ENCODE measurements at places on chromosomes 7 and 10. TPM values are rescaled to one million over a fixed set of nuclear protein-coding genes. Genes with fewer than 3 reads are reported as not detected.

GPR26 gene
- under 0.01 TPM for total RNA-seq

BRI3 gene
- total RNA-seq = 74.1 TPM

DNA sequence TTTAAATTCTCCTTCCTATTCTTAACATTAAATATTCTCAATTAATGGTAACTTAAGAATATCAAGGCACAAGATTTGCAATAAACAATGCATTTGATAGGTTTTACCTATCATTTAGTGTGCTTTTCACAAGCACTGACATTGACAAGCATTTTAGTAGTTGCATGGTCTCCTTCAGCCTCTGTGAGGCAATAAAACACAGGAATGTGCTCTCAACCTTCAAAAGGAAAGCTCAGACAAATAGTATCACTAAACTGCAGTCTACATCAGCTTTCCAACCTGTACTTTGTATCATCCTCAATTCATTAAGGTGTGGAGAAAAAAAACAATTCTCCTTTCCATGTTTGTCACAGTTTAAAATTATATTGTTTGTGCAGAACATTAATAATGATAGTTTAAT, 51.1 kb upstream of the TSPAN13 start:
- no peak for DNase-seq

EVX1 gene
- total RNA-seq = not detected

GRCh38 chr10:3468919-3469638, 296.5 kb upstream of the PITRM1 start:
- peak; percentile 97 for DNase-seq

LEP gene
- total RNA-seq = not detected

- DNase-seq = no peak
Measured at GRCh38 chr10:27844223-27844622, 98.6 kb upstream of the MKX start.

PAPOLB gene
- not detected for total RNA-seq

GRCh38 chr7:141359740-141360415, 191.3 kb upstream of the AGK start:
- DNase-seq = peak; percentile 71

- DNase-seq = no peak
Measured at GRCh38 chr10:56905051-56905450, 544.0 kb upstream of the ZWINT start.

DNA sequence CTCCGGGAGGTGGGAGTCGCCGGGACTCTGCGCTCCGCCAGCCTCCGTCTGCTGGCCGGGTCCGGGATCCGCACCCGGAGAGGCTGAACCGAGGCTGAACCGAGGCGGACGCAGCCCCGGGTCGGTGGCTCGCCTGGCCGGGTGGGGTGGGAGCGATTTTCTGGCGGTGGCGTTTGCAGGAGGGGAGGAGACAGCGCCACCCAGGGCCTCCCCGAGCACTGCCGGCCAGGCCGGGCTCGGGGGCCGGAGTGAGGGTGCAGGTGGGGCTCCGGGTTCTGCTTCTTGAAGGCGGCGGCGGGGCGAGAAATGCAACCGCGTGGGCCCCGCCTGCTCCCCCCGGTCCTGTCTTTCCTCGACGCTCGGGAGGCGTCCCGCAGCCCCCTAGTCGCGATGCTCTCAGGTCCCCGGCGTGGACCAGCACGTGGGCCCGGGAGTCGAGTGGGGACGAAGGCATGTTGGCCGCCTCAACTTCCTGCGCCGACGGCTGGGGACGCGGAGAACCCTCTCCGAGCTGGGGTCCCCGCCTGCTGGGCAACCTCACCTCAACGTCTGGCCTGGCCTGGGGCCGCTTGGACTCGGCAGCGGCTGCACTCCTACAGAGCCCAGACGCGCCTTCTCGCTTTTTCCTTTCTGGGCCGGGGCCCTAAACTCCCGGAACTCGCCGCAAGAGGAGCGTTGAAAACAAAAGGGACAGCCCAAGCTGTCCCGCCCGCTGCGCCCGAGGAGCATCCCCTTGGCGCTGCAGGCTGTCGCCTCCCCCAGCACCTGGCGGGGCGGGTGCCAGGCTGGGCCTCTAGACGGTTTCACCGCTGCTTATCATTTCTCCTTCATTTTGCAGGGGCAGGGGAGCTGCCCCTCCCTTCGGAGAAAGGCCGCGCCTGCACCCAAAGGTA, 25.2 kb upstream of the VAX1 start:
- no peak for DNase-seq

DNA sequence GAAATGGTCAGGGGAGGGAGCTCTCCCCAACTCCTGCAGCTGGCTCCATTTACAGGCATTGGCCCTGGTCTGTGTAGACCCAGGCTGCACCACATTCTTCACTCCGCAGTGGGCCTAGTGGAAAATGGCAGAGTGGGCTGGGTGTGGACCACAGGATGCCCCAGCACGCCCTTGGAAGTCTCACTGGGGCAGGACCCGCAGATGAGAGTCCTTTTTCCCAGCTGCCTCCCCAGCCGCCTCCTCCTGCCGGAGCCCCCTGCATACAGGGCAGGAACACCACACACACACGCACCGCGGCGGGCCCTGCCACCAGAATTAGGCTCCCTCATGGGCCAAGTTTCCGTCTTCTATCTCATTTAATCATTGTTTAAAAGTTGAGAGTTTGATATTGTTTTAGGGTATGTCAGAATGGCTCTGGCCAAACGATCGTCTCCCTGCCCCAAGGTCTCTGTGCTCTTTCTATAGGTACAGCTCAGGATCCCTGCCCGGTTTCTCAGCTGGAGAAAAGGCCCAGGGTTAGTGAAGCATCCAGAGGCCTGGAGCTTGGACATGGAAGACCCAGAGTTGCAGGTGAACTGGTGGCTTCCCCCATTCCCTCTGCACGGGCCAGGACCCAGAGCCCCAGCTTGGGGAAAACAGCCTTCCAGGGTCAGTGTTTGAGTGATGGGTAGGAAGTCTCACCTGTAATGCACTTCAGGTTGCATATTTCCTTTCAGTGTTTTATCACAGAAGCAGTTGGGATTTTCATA, 42.0 kb downstream of the ZNF467 start:
- DNase-seq = no peak

PDZD7 gene
- 2.0 TPM for total RNA-seq

GRCh38 chr7:133888061-133888930, 238.8 kb upstream of the LRGUK start:
- DNase-seq = no peak

GRCh38 chr10:113538151-113538550, 14.7 kb upstream of the HABP2 start:
- peak; percentile 10 for DNase-seq

DNA sequence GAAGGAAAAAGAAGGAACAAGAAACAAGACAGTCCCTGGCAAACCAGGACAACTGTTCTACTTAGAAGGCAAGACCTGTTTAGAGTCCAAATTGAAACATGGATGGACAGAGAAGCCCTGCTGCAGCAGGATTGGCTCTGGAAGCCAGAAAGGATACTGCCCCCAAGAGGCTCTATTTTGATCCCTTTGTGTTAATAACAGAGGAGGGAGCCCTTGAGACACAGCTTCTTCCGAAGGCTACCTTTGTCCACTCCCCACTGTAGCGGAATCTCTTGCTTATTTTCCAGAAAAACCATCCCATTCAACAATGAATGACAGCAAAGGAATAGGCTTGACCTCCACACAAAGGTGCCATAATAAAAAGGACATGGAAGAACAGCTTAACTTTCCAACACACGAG, 120.3 kb upstream of the FOXK1 start:
- no peak for DNase-seq

DNA sequence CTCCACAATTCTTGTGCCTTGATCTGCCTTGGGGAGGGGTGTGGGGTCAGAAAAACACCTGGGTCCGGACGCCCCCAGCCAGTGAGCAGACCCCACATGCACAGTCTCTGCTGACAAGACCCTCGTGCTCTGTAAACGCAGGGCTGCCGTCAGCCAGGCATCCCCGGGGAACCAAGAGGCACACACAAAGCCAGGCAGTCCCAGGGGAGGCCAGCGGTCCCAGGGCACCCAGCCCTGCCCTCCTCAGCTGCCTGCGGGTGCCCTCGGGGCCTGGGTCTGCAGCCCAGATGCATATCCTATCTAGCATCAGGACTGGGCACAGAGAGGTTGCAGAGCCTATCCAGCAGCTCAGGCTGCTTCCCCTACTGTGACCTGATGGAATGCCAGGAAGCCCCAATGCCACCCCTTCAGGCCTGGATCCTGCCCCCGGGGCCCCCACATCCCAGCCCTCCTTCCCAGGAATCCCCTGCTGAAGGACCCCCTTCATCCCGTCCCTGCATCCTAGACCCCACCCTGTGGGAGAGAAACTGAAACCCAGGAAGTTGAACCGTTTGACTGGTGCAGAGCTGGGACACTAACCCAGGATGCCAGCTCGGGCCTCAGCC, 92.4 kb downstream of the MICALL2 start:
- no peak for DNase-seq

ADRA2A gene
- total RNA-seq = 0.10 TPM

- DNase-seq = no peak
Measured at GRCh38 chr10:7239312-7239985, 171.4 kb downstream of the SFMBT2 start.

GRCh38 chr7:127683776-127684681, 32.0 kb downstream of the SND1 start:
- no peak for DNase-seq

DNA sequence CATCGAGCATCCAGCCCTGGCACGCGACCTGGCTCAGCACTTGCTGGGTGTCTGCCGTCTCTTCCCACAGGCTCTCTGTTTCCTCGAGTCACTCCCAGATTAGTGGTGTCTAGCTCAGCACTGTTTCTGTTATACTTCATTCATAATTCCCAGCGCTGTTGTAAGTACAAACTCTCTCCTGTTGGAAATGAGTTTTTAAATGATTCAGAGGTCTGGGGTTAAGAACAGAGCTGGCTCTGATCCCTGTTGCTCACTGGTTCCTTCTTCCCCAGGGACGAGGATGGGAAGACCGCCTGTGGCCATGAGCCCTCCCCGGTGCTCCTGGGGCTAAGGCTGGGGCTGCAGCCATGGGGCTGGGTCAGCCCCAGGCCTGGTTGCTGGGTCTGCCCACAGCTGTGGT, 17.3 kb upstream of the C10orf95 start:
- no peak for DNase-seq

GRCh38 chr7:47939425-47940036, 8.7 kb downstream of the PKD1L1 start:
- DNase-seq = no peak

- no peak for DNase-seq
Measured at GRCh38 chr7:91396-92175, 100.8 kb upstream of the FAM20C start.

MMP21 gene
- not detected for total RNA-seq

- DNase-seq = no peak
Measured at GRCh38 chr7:148866362-148866761, 17.7 kb downstream of the EZH2 start.

GRCh38 chr7:44574287-44574872, 672 bp upstream of the DDX56 start:
- DNase-seq = no peak

GBX1 gene
- not detected for total RNA-seq

DNA sequence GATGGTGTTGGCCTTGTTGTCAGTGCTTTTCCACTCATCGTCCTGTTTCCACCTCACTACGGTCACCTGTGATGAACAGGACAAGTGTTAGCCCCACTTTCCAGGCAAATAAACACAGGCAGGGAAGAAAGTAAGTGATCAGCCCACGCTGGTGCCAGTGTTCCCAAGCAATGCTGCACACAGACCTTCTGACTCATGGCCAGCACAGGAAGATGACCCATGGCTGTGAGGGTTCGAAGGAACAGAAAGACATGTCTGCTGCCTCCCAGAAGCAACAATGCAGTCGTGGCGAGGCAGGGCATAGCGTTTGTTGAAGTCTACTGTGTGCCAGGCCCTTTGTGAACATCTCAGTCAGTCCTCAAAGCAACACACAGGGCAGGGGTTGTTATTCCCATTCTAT, 35.7 kb downstream of the SLC29A3 start:
- no peak for DNase-seq

ELMO1 gene
- 0.29 TPM for total RNA-seq

DNA sequence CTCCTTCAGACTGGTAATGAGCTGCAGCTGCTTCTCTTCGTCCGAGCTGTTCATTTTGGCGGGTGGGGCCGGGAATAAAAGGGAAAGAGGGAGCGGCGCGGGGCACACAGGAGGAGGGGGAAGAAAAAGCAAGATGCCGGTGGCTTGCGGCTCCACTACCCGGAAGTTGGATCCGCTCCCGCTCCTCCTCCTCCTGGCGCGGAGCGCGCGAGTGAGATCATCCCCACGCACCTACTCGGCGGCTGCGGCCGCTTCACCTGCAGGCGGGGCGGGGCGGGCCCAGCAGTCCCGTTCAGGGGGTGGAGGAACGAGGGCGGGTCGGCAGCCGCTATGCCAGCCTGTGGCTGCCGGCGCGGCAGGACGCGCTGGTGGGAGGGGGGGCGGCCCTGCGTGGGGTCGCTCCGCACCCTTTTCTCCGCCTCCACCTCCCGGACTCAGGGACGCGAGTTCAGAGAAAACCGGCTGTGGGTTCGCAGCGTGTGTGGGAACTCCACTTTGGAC, at the start of gene SHTN1:
Gene SHTN1 (minus strand): TSS at position 162 of the 501 bp plus-strand sequence. CDS start 108 bp downstream, at position 54.
- peak; percentile 53 for DNase-seq

GRCh38 chr10:115941361-115941771, 331.6 kb downstream of the GFRA1 start:
- no peak for DNase-seq

DNA sequence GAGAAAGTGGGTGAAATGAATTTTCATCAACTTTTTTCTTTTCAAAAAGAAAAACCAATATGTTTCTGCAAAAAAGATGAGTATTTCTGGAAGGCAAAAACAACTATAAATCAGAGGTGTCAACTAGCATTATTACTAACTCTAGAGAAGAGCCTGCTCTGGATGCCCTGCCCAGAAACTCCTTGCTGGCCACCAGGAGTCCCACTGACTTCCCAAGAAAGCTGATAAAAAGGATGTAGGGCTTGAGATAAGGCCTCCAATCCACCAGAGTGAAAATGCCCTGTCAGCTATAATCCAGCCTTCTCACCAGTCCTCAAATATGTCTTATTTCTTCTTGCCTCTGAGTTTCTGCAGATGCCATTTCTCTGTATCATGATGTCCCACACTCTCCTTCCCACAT, 16.7 kb upstream of the FZD1 start:
- no peak for DNase-seq

PODXL gene
- 49.0 TPM for total RNA-seq

NEUROD6 gene
- not detected for total RNA-seq

CYP3A7 gene
- total RNA-seq = not detected

PHYHIPL gene
- total RNA-seq = not detected

DNA sequence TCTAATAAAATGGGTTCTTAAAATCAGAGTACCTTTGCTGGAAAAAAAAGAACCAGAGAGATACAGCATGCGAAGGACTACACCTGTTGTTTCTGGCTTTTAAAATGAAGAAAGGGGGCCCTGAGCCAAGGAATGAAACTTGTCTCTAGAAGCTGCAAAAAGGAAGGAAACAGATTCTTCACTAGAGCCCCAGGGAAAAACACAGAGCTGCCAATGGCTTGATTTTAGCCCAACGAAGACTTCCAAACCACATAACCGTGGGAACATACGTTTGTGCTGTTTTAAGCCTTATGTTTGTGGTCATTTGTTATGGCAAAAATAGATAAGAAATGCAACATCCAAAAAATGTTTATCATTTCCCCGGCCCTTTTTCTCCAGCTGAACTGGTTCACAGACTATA, 780.0 kb downstream of the SORCS1 start:
- DNase-seq = no peak

Data from RPMI7951 (cell line).